Stomach (tissue), 19 donors: ENCODE measurements at places on chromosomes 13 and 19.

- peak; percentile 43 for DNase-seq
Observed at GRCh38 chr19:570937-571565, 1.3 kb upstream of the BSG start.

- no peak for DNase-seq
Observed at GRCh38 chr13:97432232-97432916, 1.6 kb upstream of the RAP2A start.

- peak; percentile 9 for DNase-seq
Observed at GRCh38 chr13:64866331-64866730, 2363.8 kb downstream of the PCDH9 start.

DNA sequence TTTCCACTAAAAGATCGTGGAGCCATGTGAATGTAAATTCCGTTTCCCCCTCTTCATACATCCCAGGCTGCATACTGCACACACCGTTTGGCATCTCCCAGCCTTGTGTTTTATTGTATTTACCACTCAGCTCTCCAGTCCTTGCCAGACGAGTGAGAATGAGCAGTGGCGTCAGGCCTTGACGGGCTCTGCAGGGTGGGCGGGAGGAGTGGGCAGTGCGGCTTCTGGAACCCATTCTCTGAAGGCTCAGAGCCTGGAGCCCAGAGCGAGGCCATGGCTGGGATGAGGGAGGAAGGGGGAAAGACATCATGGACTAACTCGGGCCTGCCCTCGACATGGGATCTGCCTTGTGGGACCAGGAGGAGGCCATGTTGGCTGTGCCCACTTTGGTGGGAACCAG, 25.1 kb downstream of the BICRA start:
- no peak for DNase-seq

DNA sequence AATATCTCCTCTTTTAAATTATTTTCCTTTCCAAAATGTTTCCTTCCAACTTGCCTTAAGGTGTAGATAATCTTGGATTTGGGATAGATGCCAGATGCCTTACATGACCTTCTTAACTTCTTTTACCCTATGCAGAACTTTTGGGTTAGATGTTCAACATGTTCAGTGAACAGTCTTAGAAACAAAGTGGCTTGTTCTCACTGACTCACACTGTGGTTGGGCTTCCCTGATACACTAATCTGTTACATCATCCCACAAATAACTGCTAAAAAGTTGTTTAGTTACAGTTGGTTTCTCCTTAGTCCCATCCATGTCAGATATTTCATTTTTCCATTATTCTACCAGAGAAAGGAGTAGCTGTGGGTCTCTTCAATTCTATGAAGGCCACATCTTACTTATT, 2638.2 kb downstream of the PCDH9 start:
- peak; percentile 1 for DNase-seq

DNA sequence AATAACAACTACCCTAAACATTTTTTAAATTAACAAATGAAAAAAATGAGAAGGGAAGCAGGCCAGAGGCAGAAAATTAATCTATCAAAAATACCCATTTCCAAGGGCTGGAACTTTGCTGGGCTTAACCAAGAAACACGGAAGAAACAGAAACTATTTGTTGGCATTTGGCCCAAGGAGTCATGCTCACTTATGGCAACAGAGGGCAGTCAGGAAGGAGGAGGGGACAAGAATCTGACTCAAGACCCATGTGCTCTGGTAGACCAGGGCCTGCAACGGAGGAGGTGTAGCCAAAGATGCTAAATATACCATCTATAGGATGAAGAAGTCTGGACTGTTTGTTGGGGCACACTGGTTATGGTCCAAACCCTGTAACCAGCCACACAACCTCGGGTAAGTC, 496.7 kb downstream of the COG6 start:
- no peak for DNase-seq
